Cortex of kidney (tissue), 1 donor: ENCODE measurements at places on chromosomes 1 and 21.

- no peak for DNase-seq
Observed at GRCh38 chr21:16216288-16216962, 486.6 kb downstream of the USP25 start.

DNA sequence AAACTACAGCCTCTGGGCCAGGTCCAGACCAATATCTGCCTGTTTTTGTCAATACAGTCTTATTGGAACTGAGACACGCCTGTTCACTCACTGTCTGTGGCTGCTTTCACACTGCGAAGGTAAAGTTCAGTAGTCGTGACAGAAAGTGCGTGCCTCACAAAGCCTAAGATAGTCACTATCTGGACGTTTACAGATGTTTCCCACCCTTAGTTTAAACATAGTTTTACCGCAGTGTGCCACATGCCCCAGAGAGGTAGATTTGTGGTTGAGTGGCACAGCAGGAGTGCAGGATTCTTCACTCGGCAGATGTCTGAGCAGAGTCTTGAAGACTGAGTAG is 61.9 kb downstream of the NFASC start:
- no peak for DNase-seq

DNA sequence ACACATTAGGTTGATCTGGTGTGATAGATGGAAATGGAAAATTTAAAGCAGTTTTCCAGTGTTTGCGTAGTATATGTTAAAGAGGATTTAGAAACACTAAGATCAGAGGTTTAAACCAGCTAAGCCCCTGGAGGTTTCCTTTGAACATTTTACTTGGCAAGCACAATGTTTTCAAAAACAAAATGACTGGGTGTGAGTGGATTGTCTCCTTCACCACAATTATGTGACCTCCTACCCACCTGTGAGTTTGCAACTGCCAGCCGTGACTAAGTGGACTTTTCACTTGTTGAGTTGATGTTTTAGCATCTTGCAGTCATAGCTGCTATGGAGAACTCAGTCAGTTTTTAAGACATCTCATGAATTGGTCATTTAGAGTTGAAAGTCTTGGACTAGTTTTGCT is 4.7 kb downstream of the CCDC190 start:
- DNase-seq, result no peak

DNA sequence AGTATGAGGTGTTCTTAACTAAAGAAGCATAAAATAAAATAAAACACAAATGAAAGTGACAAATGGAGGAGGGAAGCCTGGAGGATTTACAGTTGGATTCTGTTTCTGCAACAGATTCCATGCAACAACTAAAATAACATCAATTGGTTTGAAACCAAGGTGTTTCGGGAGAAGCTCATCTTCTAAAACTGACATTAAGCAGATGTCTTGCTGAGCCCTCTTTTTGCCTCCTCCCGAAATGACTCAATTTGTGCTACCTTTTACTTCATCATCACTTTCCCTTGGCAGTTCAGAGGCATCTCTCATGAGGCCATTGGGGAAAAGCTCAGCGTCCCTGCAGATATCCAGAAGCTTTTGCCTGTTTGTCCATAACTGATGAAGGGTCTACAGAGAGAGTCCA is 121.6 kb upstream of the ADAR start:
- no peak for DNase-seq

GRCh38 chr21:36428761-36429432 is 43.7 kb downstream of the CHAF1B start:
- no peak for DNase-seq
